ENCODE measurements at places on chromosomes 1 and 21.

GRCh38 chr1:160365325-160365724, 1.5 kb upstream of the NHLH1 start:
- no peak for DNase-seq

- DNase-seq: no peak
Measured at GRCh38 chr1:41024953-41025352, 3.4 kb upstream of the SLFNL1 start.

DNA sequence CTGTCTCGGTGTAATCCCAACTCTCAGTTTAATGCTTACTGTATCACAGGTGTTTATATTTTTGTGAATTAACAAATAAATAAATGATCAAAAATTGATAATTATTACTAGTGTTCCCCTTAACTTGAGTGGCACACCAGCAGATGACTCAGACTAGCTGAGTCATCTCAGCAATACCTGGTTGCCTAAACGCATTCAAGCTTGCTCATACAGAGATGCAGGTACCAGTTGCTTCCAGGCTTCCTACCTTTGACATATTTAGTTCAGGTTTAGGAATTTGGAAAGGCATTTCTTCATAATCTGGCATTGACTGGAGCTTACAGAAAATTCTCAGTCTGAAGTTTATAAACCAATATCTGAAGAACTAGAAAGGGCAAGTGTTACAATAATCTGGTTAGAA, 78.9 kb upstream of the LMO4 start:
- no peak for DNase-seq

DNA sequence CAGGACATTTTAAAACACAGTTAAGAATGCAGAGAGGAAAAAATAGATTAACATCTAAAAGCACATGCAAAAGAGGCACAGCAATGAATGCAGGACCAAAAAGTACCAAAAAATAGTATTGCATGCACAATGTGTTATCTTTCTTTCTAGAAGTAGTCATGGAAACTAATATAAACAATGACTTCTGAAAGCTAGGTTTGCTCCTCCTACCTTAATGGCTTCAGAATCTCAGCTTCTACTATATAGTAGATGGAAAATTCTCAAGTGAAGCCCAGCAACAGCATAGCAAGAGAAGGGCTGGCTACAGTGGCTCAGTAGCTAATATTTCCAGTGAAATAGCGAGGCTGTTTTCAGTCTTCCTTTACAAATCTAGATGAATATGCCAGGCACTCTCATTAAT, 125.1 kb downstream of the CRB1 start:
- DNase-seq: no peak

DNA sequence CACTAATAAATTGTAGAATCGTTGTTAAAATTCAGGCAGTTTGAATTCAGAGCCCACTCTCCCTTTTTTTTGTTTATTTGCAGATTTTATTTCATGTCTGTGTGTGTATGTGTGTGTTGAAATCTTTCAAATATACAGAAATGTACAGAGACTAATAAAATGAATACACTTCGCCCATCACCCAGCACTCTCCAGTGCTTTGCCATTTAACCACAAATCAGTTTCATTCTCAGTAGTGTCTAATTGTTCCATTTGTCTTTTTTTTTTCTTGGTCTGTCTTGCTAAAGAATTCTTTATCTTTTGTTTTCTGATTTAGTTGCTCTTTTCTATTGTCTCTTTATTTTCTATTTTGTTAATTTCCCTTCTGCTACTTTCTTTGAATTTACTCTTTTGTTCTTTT, 99.7 kb downstream of the HIVEP3 start:
- no peak for DNase-seq

All from NCI-H2107 (cell line).